ENCODE measurements at places on chromosomes 2 and 18.

DNA sequence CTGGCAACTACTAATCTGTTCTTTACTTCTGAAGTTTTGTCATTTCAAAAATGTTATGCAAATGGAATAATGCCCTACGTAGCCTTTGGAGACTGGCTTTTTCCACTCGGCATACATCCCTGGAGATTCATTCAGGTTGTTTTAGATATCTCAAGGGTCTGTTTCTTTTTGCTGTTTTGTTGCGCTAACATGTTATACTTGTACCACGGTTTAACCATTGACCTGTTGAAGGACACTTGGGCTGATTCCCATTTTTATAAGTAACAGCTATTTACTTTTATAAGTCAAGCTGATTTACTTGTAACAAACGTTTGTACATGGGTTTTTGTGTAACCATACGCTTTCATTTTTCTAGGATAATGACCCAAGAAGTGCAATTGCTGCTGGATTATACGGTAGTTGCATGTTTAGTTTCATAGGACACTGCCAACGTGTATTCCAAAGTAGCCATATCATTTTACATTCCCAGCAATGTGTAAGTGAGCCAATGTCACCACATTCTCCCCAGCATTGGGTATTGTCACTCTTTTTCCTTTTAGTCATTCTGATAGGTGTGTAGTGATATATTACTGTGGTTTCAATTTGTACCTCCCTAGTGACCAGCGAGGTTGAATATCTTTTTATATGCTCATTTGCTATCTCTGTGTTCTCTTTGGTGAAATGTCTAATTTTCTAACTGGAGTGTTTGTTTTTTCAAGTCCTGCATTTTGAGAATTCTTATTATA lies 36.5 kb upstream of the STAT4 start:
- no peak for DNase-seq

DNA sequence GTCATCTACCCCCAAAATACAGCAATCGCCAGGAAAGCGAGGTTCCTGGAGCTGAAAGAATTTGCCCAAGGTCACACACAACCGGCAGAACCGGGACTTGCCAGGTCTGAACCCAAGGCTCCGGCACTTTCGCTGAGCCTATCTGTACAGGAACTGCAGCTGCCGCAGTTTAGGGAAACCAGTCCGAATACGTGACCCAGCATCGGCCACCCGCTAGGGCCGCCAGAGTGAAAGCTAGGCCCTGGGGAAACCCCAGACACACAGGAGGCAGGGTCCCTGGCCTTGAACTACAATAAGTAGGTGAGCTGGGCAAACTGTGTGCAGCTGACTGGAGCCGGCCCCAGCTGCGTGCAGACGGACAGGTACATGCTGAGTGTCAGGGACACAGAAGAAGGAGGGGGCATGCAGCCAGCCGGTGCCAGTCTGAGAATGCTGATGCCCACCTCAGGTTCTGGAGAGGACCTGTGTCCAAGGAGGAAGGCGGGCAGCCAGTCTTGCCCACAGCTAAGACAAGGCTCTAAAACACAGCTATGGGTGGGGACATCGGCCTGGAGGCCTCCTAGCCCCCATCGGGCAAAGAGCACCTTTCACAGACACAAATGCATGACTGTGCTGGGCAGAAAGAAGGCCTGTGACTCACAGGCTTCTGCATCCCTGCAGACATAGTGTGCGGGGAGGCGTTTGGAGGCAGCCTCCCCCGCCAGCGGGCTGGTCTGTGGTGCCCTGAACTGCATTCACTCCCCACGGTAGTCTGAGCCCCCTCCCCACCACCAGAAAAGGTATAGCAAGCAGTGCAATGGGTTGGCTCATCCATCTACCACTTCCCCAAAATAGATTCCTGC lies 107.4 kb upstream of the ID2 start:
- peak; percentile 48 for DNase-seq

DNA sequence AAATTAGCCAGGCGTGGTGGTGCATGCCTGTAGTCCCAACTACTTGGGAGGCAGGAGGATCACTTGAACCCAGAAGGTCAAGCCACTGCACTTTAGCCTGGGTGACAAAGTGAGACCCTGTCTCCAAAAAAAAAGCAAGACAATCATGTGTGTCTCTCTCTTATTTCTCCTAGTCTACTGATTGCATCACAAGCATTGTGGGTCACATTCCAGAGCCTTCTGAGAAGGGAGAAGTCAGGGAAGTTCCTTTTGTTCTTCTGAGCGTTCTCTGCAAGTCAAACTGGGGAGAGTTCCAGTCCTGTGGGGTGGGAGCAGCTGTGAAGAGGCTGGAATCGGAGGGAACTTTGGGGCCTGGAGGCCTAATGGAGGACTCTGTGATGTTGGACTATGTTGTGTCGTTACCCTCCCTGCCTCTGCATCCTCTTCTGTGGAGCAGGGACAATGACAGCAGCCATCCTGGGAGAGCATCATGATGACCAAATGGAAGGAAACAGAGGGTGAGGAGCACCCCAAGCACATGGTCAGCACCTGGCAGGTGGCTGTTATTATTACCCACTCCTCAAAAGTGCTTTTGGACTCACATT lies 115.4 kb downstream of the MRO start:
- no peak for DNase-seq

- no peak for DNase-seq
These were observed 58.0 kb upstream of the CAPN13 start for GRCh38 chr2:30865243-30865642.

- no peak for DNase-seq
These were observed 429.4 kb downstream of the MBD2 start for GRCh38 chr18:53795061-53795460.

DNA sequence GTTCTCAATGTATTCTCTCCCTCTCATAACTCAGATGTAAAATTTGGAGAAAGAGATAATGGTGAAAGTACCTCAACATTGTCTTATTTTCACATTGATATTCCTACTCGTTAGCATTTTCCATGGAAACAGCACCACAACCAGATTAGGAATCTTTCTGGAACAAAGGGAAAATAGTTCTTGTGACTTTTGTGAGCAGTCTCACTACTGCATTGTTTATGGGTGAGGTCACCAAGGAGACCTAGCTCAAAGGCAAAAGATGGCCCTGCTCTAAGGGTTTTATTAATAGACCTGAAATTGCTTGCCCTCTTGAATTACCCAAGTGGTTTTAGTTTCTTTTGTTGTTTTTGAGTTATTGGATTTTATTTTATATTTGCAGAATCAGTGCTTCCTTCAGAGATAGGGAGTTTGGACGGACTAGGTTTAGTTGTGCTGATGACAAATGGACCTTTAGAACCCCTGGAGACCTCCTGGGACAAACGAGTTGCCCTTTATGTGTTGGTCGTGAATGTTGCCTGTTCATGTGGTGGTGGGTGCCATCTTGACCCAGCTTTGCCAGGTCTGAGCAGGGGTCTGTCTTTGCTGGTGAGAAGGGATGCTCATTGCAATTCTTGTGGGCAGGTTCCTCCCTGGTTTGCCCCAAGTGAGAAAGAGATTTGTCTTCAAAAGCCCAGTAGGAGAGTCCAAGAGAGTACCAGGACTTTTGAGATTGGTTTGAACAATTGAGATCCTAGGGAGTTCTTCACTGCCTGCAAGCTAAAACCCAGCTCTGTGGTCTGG lies 58.1 kb downstream of the INPP4A start:
- no peak for DNase-seq

GRCh38 chr2:17805166-17805565 lies 11.1 kb upstream of the MSGN1 start:
- no peak for DNase-seq

GRCh38 chr2:147846412-147847081 lies 1.7 kb downstream of the ACVR2A start:
- no peak for DNase-seq

GRCh38 chr2:45571940-45572339 lies 39.1 kb downstream of the SRBD1 start:
- DNase-seq, result no peak

- DNase-seq, result no peak
These were observed 262.1 kb downstream of the EPHA4 start for GRCh38 chr2:221309892-221310583.

DNA sequence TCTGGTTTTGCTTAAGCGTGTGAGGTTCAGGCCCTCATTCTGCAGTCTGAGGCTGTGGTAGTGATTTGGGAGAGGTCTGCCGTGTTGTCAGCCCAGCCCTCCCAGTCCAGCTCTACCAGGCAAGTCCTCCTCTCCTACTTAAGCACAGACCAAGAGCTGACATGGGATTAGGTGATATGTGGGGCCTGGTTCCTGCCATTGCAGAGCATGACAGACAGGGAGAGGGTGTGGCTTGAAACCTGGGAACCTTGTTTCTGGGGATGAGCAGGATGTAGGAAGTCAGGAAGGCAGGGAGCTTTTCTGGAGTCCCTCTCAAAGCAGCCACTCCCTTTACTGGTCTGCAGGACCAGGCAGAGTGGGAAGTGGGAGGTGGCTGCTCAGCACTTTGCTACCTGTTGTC lies 38.6 kb downstream of the PTPRM start:
- DNase-seq, result no peak

GRCh38 chr2:73614997-73615396 lies 27.2 kb downstream of the NAT8 start:
- no peak for DNase-seq

DNA sequence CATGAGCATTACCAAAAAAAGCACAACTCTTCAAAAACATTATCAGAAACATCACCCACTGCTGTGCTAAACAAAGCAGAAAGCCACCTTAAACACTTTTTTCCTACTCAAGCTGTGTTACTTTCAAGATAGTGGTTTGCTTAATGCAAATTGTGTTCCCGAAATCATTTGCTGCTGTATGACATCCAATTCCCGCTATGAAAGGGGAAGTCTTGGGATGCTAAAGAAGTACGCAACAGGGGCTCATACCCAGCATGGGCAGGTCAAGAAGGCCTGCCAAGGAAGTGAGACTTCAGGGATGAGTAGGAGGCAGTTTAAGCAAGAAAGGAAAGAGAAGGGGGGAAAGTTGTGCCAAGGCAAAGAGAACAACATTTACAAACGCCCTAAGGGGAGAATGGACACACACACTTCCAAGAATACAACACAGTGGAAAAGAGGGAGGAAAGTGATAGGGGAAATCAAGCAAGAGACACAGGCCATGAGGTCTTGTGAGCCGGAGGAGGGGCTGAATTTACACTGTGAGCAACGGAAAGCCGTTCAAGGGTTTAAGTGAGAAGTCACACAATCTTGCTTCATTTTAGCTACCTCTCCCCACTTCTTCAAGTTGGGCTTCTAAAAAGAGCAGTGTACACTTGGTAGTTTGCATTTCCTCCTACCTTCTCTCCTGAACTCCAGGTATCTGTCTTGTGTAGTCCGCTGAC lies 4.0 kb downstream of the PTPN2 start:
- DNase-seq, result no peak

DNA sequence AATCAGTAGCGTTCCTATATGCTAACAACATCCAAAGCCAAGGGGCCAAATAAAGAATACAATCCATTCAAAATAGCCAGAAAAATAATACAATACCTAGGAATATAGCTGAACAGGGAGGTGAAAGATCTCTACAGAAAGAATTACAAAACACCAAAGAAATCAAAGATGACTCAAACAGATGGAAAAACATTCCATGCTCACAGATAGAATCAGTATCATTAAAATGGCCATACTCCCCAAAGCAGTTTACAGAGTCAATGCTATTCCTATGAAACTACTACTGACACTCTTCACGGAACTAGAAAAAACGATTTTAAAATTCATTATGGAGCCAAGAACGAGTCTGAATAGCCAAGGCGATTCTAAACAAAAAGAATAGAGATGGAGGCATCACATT lies 57.4 kb downstream of the CCBE1 start:
- DNase-seq, result no peak

GRCh38 chr18:8609659-8610458 lies 622 bp downstream of the RAB12 start:
- no peak for DNase-seq

- DNase-seq, result no peak
These were observed 43.8 kb downstream of the OSBPL6 start for GRCh38 chr2:178238154-178238521.

GRCh38 chr18:58805467-58806187 lies 59.0 kb upstream of the ZNF532 start:
- no peak for DNase-seq

- no peak for DNase-seq
These were observed 51.0 kb downstream of the SF3B1 start for GRCh38 chr2:197383825-197384224.

GRCh38 chr2:8837795-8838140 lies 355 bp upstream of the KIDINS220 start:
- DNase-seq, result no peak

- no peak for DNase-seq
These were observed 116.5 kb downstream of the FAM168B start for GRCh38 chr2:130976591-130977237.

DNA sequence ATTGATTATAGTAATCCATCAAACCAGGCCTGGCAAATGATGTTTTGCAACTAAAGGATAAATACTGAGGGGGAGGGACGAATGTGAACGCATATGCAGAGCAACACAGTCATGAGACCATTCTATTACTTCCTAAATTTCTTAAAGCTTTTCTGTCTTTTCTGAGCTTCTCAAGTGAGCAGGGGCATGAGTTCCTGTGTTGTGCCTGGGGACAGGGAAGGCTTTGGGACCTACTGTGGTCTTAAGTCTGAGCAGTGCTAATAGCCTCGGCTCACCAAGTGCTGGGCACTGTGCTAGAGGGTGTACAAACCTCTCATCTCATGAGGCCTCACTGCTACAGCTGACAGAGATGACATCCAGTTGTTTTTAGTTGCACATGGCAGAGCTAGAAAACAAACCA lies 182.4 kb downstream of the NEDD4L start:
- no peak for DNase-seq

- no peak for DNase-seq
These were observed 1118.8 kb upstream of the ZEB2 start for GRCh38 chr2:145638675-145639074.

- DNase-seq, result no peak
These were observed 71.4 kb upstream of the THSD7B start for GRCh38 chr2:136693966-136694365.

DNA sequence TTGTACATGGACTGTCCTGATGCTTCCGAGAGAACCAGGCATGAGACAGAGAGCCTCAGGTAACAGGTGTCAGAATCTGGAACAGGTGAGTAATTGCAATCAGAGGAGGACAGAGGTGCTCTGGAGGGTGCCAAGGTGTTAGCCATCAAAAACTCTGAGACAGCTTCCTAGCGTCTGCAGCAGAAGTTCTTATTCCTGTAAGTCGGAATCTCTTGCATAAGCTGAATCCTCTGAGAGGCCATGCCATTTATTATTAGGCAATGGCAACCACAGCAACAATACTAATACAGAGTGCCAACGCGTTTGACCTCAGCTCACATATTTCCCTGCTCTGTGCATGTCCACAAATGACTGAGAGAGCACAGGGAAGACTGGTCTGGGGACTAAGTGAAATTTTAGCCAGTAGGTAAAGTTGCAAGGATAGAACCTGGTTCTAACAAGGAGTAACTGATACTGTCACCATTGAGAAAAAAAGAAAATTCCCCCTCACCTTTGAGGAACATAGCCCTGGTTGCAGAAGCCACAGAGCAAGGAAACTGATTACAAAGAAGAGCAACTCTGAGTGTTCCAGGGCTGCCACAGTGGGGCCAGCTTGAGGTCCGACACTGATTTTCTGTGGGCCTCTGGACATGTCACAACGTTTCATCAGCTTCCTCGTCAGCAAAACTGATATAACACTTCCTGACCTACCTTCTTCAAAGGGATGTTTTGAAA lies 55.1 kb upstream of the ACSL3 start:
- DNase-seq, result no peak

GRCh38 chr2:218091746-218092145 lies 22.7 kb downstream of the RUFY4 start:
- no peak for DNase-seq

Data from GM12892 (cell line).